ENCODE measurements at places on chromosomes 4 and X.

GRCh38 chr4:40731792-40732245 lies 17.9 kb upstream of the NSUN7 start:
- DNase-seq: no peak

GRCh38 chrX:69066966-69067525 lies 98.2 kb downstream of the PJA1 start:
- no peak for DNase-seq

GRCh38 chr4:40418430-40419230 lies 83.5 kb downstream of the CHRNA9 start:
- DNase-seq: no peak

GRCh38 chrX:112043997-112044396 lies 38.6 kb downstream of the TRPC5 start:
- no peak for DNase-seq

DNA sequence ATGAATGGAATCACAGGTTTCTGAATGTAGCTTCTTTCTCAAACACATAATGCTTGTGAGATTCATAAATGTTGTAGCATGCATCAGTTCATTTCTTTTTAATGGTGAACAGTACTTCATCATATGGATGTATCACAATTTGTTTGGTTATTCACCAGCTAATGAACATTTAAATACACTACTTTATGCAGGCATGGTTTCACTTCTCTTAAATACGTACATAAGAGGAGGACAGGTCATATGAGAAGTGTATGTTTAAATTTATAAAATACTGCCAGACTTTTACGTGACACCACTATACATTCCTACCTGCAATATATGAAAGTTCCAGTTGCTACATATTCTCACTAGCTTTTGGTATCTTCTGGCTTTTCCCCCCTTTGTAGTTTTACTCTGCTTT lies 65.4 kb downstream of the ANKRD17 start:
- DNase-seq: peak; percentile 24

DNA sequence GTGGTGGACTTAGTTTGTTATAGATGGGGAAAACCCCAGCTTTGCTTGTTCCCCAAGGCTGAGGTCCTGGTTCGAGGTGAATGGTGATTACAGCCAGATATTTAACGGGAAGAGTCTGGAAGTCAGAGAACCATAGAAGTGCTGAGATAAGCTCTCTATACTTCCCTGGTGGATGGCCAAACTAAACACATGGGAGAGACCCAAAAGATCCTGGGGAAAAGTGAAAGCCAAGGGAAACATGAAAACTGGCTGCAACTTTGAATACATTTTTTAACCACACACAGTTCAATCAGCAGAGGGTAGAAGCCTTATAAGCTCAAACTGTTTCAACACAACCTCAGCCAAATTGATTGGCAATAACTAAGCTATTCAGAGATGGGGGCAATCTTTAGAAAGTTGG lies 29.3 kb upstream of the SRPX start:
- no peak for DNase-seq

DNA sequence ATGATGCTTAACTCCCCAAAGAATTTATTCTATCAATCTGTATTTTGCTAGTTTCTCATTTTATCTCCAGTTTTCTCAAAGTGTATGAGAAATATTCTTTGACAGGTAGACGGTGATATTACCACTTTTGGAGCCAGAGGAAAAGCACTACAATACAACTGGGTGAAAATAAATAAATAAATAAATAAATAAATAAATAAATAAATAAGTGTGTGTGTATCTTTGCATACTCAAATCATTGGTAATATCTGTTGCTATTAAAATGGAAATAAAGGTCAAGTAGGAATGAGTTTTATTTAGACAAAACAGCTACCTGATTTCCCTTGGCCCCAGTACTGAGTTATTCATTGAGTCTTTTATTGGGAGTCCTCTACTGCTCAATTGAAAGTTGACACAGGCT lies 114.3 kb downstream of the RBMX2 start:
- DNase-seq: no peak

GRCh38 chrX:65643531-65644052 lies 23.9 kb upstream of the MSN start:
- DNase-seq: no peak

All from GM06990 (cell line).